ENCODE measurements at places on chromosomes 3 and 15. TPM values are rescaled to one million over a fixed set of nuclear protein-coding genes. Genes with fewer than 3 reads are reported as not detected.

Gene SOX2
- 11.0 TPM for total RNA-seq

Gene MNS1
- total RNA-seq: 8.3 TPM

Gene UTS2B
- total RNA-seq: not detected

Gene C3orf18
- 5.9 TPM for total RNA-seq

Gene LRRC15
- 0.11 TPM for total RNA-seq

Gene DNASE1L3
- total RNA-seq: not detected

Gene ILDR1
- not detected for total RNA-seq

Gene SLC28A1
- not detected for total RNA-seq

Gene ZBTB20
- 9.0 TPM for total RNA-seq

Gene KIF9
- total RNA-seq: 28.0 TPM

Gene TXNRD3
- total RNA-seq: 8.7 TPM

Gene FBXO40
- not detected for total RNA-seq

Gene EPHA3
- 25.6 TPM for total RNA-seq

Gene LCTL
- total RNA-seq: 8.1 TPM

Gene CDHR4
- 0.26 TPM for total RNA-seq

Gene CEP152
- 23.8 TPM for total RNA-seq

Gene ALDH1A3
- 2,025 TPM for total RNA-seq

Gene CACNA2D3
- 0.27 TPM for total RNA-seq

Measured in A375 (cell line).